Stimulated activated CD4-positive, alpha-beta T cell treated with anti-CD3 and anti-CD28 coated beads, Interleukin-12 subunit alpha, Interleukin-12 subunit beta, amount 100 ng/mL, for 24 hours (primary cell): ENCODE measurements at places on chromosomes 3 and 15.

DNA sequence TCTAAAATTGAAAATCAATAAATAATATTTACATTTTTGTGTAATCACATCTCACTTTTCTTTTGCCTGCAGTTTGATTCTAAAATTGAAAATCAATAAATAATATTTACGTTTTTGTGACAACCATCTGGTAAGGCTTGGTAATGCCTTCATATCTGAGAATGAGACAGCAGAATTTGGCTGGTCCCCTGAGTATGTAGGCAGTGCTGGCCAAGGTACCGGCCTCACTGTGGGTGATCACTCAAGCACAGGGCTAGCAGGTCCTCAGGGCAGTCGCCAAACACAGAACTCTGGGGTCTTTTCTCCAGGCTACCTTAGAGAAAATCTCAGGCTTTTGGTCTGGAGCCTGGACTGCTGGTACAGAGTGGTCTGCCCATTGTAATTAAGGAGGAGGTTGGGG is 26.2 kb downstream of the RTP3 start:
- no peak for DNase-seq

DNA sequence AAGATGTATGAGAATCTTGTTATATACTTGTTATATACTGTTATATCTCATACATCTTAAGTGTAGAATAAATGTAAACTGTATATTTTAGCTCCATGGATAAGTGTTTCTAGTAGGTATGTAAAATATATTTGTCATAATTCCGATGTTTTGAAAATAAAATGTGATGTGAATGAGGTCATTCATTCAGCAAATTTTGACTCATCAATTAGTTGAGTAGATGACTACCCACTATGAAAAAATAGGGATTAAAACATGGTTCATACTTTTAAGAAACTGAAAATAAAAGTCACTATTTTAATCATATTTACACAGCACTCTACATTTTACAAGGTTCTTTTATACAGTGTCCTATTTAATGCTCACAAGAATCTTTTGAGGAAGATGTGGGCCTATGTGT is 28.4 kb upstream of the CNTN3 start:
- DNase-seq = no peak

- no peak for DNase-seq
Measured at GRCh38 chr3:111907151-111907550, 48.1 kb downstream of the PHLDB2 start.

DNA sequence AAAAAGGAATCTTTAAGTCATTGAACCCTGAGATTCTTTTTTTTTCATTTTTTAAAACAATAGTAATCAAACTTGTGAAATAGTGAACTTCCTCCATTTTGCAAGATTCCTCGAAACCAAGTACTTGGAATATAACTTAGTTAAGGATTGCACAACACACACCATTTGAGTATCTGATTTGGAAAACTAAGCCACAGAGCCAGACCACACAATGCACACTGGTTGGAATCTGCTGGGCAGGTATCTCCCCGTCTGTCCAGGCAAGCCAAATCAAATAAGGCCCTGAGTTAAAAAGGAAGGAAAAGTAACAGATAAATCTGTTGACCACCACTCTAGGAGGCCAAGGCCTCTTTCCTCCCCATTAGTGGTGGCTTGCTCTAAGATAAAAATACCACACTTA is 177.5 kb upstream of the ICE2 start:
- no peak for DNase-seq

- DNase-seq = no peak
Measured at GRCh38 chr3:172478116-172478515, 29.9 kb upstream of the GHSR start.

GRCh38 chr3:170274641-170275040 is 52.4 kb downstream of the PRKCI start:
- no peak for DNase-seq

DNA sequence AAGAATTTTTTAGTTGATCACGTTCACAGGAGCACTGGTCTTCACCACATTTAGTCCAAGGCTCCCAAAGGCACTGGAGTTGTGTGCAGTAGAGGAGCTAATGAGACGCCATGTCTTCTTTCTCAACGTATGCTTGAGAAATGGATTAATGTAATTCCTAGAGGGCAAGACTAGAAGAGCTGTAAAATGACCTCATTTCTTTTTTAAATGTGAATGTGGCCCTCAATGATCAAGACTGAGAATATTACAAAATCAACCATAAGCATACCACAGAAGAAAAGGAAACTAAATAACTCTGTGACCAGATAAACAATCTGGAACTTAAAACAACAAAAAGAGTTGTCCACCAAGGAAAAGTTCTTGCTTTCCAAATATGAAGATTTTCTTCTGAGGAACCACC is 112.1 kb upstream of the THBS1 start:
- DNase-seq = no peak

DNA sequence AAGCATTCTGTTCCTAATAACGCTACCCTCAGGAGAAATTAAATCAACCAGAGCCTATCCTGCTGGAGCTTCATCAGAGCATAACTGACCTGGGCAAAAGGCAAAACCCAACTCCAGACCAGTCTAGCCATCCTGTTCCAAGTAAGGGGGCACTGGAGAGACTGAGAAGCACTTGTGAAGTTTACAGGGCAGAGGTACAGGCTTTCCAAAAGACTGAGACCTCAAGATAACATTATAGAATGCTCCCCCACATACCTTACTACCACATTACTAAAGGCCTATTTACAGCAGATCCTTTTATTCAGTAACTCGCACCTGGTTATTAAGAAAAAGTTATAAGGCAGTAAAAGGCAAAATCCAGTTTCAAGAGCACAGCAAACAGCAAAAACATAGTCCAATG is 35.5 kb downstream of the RFX7 start:
- DNase-seq = no peak

DNA sequence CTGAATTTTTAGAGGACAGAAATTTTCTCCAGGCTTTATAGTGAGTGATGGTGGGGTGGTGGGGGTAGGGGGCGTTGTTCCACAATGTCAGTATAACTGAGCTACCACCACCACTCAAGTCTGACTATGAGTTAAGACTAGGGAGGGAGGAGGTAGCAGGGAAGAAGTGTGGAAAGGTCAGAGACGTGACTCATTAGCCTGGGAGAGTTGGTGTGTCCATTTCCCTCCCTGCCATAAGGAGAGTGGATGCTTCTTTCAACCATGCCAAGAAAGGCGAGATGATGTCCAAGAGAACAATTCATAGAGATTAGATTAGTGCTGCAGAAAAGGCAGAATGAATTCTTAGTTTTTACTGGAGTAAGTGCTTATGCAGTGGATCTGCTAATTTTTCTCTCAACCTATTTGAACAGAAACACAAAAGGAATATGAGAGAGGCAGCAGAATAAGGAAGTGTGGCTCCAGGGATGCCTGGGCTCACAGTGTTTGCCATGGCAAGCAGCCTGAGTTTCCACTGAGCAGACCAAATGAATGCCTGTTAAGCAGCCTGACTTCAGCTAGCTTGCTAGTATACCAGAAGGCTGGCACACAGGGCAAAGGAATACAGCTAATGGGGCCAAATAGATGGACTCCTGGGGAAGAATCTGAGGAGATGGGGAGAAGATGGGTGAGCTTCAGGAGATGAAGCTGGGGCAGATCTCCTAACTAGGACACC is 708.9 kb downstream of the NTRK3 start:
- no peak for DNase-seq

- no peak for DNase-seq
Measured at GRCh38 chr3:108089579-108089978, 1.3 kb downstream of the CD47 start.

DNA sequence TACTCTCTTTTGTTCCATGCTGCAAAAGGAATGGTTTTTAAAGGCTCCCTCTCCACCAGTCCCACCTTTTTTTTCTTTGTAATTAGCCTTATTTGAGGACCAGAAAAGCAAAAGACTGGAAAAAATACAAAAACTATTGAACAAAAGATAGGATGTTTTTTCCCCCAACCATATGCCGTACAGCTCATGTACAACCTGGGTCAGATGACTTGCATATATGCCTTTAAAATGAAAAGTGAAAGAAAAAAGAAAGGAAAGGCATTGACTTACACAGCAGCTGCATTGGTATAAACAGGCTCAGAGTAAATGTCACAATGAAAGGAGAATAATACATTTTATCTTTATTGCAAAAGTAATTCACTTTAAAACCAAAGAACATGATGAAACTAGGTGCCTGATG is 69.5 kb upstream of the CMC1 start:
- no peak for DNase-seq

DNA sequence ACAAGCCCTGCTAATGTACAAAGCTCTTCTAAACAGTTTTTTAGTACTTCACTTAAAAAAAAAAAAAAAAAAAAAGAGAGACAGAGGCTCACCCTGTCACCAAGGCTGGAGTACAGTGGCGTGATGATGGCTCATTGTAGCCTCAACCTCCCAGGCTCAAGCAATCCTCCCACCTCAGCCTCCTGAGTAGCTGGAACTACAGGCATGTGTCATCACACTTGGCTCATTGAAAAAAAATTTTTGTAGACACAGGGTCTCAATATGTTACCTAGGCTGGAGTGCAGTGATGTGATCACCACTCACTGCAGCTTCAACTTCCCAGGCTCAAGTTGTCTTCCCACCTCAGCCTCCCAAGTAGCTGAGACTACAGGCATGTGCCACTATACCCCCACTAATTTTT is 47.6 kb upstream of the HEG1 start:
- no peak for DNase-seq

DNA sequence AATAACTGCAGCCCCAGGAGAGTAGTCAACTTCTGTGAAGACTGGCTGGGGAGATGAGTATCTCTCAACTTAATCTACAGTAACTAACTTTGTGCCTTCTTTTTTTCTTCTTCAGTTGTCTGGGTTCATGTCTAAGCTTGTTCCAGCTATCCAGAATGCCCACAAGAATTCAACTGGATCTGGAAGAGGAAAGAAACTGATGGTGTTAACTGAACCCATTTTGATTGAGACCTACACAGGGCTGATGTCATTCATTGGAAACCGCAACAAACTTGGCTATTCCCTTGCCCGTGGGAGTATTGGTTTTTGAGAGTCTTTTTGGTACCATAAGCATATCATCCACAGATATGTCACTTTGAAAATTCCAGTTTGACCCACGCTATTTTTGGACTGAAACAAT is 148.7 kb downstream of the TPRG1 start:
- no peak for DNase-seq

DNA sequence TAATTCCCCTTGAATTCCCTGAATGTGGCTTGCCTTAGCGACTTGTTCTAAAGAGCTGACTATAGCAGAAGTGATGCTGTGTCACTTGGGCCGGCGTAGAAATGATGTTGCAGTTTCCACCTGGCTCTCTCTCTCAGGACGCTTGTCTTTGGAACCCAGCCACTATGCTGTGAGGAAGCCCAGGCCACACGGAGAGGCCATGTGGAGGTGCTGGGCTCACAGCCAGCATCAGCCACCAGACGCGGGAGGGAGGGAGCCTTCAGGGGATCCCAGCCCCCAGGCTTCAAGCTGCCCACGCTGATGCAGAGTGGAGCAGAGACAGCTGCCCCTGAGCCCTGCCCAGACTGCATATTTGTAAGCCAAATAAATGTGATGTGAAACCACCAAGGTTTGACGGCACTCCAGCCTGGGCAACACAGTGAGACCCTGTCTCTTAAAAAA is 18.6 kb downstream of the RNU5B-1 start:
- DNase-seq = no peak

- DNase-seq = no peak
Measured at GRCh38 chr3:3799173-3800079, at the start of gene LRRN1. Gene LRRN1 (plus strand): TSS chr3:3799431. CDS start chr3:3844642, 45,211 bp downstream.

DNA sequence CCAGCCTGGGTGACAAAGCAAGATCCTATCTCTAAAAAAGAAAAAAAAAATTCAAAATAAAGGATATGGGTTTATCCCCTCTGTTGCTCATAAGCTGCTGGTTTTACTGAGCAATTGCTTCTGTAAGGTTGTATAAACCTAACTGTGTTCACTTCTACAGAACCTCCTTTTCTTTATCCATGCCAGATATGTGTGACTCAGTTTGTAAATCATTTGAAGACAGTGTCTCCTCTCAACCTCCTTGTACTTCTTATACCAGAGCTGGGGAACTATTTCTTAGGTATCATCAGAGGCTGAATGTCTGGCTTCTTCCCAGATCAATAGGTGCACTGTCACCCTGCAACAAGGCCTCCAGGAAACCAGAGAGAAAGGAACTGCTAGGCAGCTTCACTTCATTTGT is 273.8 kb downstream of the CD47 start:
- DNase-seq = no peak

- no peak for DNase-seq
Measured at GRCh38 chr15:60255390-60255789, 142.4 kb downstream of the ANXA2 start.

DNA sequence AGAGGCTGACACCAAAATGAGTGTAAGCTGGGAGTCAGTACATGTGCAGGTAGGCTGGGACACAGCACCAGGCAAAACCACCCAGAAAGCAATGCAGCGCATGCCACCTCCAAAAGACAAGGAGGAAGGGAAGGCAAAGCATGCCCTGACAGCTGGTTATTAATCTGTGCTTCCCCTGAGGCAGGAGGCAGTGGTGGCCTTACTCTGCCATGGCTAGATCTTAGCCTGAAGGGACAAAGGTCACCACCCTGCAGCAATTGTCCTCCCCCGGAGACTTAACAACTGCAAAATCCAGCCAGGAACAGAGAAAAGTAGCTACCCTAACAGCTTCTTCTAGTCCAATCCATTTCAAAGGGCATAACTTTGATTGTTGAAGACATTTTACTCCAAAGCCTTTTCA is 73.7 kb downstream of the PLD1 start:
- DNase-seq = no peak

DNA sequence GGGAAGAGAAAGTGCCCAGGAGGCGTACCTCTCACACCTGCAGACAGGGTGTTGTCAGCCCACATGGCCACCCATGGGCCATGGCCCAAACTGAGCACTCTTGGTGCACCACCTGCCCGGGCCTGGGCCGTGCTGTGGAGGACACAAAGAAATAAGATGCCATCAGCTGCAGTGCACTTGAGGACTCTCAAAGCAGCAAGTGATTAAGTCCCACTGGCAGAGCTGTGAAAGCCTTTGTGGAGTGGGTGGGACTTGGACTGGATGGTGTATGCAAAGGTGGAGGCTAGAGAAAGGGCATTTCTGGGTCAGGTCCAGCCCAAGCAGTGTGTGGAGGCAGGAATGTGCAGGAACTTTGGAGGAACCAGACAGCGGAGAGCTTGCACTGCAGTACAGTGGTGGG is 122.3 kb downstream of the MEGF11 start:
- no peak for DNase-seq

GRCh38 chr3:59240666-59241255 is 190.9 kb upstream of the CFAP20DC start:
- DNase-seq = no peak

DNA sequence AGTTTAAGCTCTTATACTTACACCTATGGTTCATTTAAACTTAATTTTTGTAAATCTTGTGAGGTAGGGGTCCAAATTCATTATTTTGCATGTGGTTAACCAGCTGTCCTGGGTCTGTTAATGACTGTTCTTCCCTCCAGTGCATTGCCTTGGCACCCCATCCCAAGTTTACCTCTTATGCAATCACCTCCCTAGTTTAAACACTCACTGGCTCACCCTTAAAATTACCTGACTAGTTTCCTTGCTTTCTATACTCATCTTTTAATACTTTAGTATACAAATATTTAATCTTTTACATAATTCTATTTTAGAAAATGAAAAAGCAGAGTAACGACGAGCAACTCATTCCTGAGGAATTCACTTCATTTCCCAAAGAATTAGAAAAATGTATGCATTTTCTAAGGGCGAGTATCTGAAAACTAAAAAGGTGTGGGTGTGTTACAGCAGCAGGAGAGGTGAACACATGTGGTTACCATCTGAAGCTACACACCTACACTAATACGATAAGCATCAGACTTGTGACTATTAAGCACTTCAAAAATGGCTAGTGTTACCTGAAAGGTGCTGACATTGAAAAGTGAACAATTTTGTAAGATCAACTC is 33.7 kb downstream of the TJP1 start:
- DNase-seq = no peak
